ENCODE measurements at places on chromosomes 4 and X.

GRCh38 chr4:86521373-86521969 lies 72.6 kb upstream of the PTPN13 start:
- no peak for DNase-seq

- no peak for DNase-seq
Measured at GRCh38 chrX:120453985-120454384, 15.1 kb downstream of the LAMP2 start.

DNA sequence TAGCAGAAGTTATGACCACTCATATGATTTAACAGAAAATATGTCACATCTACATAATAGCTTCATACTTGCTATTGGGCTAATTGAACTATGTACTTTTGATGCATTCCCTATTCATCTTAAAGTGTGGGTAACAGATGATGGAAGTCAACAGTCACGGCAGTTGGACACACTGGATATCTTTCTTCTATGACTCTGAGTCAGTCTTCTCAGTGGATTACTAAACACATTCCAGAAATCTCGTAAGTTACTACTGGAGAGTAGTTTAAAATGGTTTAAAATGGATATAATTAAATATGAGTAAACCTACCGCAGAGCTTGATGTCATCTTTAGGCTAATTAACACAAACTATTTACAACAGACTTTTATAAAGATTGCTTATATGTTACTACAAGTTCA lies 30.1 kb upstream of the CFAP299 start:
- DNase-seq = no peak

GRCh38 chrX:107710617-107711391 lies 64.8 kb downstream of the TSC22D3 start:
- no peak for DNase-seq

GRCh38 chr4:177051473-177052060 lies 258.1 kb upstream of the NEIL3 start:
- no peak for DNase-seq

DNA sequence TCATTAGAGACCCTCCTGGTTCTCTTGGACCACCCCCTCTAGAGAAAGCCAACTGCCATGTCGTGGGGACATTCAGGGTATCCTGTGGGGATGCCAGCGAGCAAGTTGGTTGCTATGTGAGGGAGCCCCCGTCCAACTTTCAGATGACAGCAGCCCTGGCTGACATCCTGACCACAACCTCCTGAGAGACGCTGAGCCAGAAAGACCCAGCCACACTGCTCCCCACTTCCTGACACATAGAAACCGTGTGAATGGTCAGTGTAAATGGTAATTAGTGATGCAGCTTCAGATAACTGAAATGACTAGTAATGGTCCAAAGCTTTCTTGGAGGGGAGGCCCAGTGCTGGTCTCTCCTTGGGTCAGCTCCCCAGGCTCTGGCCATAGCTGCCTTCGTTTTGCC lies 10.8 kb downstream of the CLCN4 start:
- DNase-seq = no peak

- no peak for DNase-seq
Measured at GRCh38 chrX:10582215-10582733, 38.1 kb downstream of the MID1 start.

DNA sequence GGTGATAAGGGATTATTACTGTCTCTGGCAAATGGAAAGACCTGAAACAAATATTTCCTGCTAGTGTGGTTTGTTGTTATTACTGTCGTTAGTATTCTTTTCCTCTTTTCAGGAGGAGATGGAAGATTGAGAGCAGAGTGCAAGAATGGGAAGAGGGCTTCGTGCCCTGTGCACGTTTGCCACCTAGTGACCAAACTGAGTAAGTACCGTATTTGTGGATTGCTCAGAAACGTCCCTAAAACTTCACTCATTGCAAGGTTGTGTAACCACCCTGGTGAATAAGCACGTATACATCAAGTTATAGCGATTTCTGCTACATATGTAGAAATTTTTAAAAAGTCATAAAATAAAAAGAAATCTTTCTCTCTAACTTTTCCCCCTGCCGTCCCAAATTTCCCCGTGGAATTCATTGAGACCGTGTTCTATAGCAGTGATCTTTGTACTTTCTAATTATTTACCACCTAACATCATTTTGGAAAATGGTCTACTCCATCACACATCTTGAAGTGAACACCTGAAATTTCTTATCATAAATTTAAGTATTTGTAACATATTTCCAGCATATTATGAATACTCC lies 24.3 kb downstream of the LINC00632 start:
- no peak for DNase-seq

DNA sequence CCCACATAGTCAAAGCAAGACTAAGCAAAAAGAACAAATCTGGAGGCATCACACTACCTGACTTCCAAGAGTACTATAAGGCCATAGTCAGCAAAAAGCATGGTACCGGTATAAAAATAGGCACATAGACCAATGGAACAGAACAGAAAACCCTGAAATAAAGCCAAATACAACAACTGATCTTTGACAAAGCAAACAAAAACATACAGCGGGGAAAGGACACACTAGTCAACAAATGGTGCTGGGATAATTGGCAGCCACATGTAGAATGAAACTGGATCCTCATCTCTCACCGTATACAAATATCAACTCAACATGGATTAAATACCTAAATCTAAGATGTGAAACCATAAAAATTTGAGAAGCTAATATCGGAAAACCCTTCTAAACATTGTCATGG lies 819.3 kb upstream of the FRG1 start:
- DNase-seq = no peak

- no peak for DNase-seq
Measured at GRCh38 chr4:83323136-83323535, 11.5 kb downstream of the HPSE start.

GRCh38 chr4:8932884-8933283 lies 61.2 kb upstream of the HMX1 start:
- DNase-seq = no peak

- no peak for DNase-seq
Measured at GRCh38 chrX:49701323-49701722, 5.5 kb upstream of the PAGE1 start.

DNA sequence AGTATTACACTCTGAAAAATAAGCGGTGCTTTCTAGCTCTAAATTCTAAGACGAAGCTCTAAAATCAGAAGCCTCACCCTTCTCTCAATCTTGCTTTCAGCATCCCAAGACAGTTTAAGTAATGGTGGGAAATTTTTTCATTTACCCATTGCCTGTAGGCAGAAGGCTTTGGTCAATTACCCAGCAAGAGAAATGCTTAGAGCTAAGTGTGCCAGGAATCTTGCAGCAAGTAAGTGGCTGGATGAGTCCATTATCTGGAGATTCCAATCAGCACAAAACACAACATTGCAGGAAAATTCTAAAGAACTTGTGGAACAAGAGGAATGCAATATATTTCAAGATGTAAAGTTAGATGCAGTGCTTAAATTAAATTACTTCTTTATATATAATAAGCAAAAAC lies 28.4 kb downstream of the USP26 start:
- DNase-seq = no peak

GRCh38 chr4:52317361-52317879 lies 266.3 kb downstream of the SPATA18 start:
- no peak for DNase-seq

- no peak for DNase-seq
Measured at GRCh38 chr4:86416081-86416480, 56.2 kb upstream of the MAPK10 start.

DNA sequence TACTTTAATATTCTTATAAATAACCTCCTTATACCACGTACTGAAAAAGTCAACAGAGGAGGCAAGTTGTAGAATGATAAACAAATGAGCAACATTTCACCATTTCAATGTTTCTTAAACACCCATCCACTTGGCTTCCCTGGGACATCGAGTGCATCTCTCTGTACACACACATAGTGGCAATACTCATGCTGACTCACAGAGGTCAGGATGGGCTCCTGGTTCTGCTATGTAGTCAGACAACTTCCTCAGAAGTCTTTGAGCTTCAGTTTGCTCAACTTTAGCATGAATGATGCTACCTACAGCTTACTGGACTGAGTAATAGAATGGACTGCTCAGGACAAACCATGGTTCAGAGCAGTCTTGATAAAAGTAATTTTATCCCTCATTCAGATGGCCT lies 56.9 kb downstream of the MAD2L1 start:
- DNase-seq = no peak

GRCh38 chr4:87500092-87500462 lies 29.1 kb downstream of the SPARCL1 start:
- no peak for DNase-seq

- DNase-seq = no peak
Measured at GRCh38 chr4:22091906-22092305, 143.3 kb upstream of the KCNIP4 start.

- no peak for DNase-seq
Measured at GRCh38 chr4:93501946-93502345, 326.6 kb upstream of the ATOH1 start.

- DNase-seq = no peak
Measured at GRCh38 chr4:6617246-6617645, 23.2 kb upstream of the MRFAP1 start.

DNA sequence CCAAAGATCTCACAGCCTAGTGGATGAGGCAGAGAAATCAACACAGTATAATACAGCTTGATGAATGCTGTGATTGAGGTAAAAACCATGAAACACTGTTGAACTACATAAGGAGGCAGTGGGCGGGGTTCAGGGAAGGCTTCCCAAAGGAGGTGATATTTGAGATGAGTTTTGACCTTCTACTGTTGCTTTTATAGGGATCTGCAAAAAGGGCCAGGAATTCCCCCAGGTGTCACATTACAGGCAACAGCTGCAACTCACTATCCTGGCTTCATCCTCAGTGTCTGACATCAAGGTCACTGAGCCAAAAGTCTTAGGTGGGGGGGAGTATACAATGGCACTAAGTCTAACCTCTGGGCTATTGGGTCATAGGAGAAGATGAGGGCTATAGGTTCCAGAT lies 185.7 kb upstream of the NRK start:
- DNase-seq = peak; percentile 33

GRCh38 chr4:137471895-137472294 lies 60.4 kb downstream of the PCDH18 start:
- DNase-seq = no peak

- DNase-seq = no peak
Measured at GRCh38 chrX:36961590-36961989, 46.6 kb upstream of the FAM47C start.

GRCh38 chr4:24453951-24454350 lies 130.4 kb downstream of the DHX15 start:
- DNase-seq = no peak

- DNase-seq = no peak
Measured at GRCh38 chr4:112593438-112594133, 43.1 kb downstream of the ZGRF1 start.

- no peak for DNase-seq
Measured at GRCh38 chr4:94806376-94806775, 48.6 kb downstream of the BMPR1B start.

GRCh38 chr4:154720123-154720522 lies 23.7 kb upstream of the LRAT start:
- no peak for DNase-seq

- DNase-seq = no peak
Measured at GRCh38 chr4:168274871-168275270, 43.7 kb downstream of the DDX60 start.

DNA sequence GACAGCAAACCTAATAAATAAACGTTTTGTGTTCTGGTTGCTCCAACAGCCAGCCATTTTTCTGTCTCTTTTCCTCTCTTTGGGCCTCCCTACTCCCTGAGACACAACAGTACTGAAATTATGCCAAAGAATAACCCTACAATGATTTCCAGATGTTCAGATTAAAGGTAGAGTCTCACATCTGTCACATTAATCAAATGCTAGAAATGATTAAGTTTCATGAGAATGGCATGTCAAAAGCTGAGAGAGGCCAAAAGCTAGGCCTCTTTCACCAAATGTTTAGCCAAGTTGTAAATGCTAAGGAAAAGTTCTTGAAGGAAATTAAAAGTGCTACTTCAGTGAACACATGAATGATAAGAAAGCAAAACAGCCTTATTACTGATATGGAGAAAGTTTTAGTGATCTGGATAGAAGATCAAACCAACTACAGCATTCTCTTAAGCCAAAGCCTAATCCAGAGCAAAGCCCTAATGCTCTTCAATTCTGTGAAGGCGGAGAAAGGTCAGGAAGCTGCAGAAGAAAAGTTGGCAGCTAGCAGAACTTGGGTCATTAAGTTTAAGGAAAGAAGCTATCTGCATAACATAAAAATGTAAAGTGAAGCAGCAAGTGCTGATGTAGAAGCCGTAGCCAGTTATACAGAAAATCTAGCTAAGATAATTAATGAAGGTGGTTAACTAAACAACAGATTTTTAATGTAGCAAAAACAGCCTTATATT lies 182.1 kb upstream of the NUDT6 start:
- no peak for DNase-seq

DNA sequence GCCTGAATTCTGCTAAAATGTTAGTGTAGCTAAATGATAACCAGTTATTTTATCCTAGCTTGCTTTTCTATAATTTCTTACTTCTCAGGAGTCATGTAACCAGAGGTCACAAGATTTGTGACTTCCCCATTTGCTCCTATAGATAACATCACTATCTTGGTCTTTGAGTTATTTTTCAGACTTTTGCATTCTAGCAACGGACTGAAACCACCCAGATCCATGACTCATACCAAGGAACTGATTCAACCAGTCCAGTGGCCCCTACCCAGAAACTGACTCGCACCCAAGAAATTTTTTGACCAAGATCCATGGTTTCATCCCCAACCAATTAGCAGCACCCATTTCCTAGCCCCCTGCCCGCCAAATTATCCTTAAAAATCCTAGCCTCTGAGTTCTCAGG lies 50.0 kb downstream of the IQCM start:
- no peak for DNase-seq

DNA sequence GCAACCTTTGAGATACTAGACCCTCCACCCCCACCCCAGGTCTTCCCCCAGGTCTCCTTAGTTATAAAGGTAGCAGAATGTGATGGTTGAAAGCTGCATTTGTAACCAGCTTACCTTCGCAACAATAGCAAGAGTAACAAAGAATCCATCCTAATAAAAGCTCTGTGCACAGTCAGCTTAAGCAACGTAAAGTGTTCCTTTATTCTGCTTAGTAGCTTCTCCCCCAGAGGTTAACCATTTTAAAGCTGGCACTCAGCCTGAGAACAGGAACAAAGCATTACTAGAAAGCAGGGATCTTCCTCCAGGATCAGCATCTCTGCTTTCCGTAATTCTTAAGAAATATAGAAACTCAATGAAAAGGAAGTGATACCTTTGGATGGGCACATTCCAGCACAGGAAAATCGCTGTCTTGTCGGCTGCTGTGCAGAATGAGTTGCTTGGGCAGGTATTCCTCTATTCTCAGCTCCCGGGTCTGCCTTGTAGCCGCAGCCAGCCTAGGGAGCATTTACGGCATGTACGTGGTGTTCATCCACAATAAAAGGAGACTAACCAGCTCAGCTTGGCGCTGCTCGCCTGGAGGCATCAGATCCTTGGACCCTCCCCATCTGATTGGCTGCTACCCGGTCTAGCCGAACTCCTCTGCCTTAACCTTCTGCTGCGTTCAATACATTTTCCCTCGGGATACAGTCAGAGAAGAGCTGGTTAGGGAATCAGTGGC lies 113.0 kb upstream of the TLR3 start:
- DNase-seq = peak; percentile 15

GRCh38 chrX:63525491-63525890 lies 174.4 kb upstream of the SPIN4 start:
- no peak for DNase-seq

All from NCI-H2171 (cell line).